Amniotic epithelial cell (primary cell): ENCODE measurements at places on chromosomes 1 and 21.

DNA sequence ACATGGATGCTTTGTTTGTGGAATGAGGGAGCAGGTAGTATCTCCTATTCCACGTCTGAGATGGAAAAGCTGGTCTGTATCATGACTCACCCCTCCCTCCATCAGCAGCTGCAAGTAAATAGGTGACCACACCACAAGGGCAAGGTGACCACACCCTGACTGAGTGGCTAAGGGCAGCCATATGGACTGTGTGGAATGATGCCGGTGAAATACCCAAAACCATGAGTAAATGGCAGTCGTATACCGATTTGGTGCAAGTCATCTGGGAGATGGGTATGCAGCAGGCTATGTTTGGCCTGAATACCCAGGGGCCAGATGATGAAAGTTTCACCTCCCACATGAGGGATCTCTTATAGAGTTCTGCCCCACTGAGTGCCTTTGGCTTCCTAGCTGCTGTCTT lies 15.8 kb upstream of the UBE2U start:
- DNase-seq: no peak

- DNase-seq: no peak
Measured at GRCh38 chr1:85229574-85230097, 28.8 kb upstream of the SYDE2 start.

DNA sequence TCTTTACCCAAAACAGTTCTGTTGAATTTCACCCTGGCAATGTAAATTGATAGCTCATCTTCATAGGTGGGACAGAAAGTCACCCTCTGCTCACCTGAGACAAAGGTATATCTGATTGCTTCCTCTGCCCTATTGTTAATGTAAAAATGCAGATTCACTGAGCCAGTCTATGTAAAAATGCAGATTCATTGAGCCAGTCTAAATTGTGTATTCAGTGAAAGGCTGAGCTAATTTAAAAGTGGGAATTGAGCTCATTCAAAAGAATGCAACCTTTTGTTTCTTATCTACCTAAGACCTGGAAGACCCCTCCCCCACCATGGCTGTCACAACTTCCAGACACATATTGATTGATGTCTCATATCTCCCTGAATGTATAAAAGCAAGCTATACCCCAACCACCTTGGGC lies 4.8 kb upstream of the MYSM1 start:
- DNase-seq: no peak

DNA sequence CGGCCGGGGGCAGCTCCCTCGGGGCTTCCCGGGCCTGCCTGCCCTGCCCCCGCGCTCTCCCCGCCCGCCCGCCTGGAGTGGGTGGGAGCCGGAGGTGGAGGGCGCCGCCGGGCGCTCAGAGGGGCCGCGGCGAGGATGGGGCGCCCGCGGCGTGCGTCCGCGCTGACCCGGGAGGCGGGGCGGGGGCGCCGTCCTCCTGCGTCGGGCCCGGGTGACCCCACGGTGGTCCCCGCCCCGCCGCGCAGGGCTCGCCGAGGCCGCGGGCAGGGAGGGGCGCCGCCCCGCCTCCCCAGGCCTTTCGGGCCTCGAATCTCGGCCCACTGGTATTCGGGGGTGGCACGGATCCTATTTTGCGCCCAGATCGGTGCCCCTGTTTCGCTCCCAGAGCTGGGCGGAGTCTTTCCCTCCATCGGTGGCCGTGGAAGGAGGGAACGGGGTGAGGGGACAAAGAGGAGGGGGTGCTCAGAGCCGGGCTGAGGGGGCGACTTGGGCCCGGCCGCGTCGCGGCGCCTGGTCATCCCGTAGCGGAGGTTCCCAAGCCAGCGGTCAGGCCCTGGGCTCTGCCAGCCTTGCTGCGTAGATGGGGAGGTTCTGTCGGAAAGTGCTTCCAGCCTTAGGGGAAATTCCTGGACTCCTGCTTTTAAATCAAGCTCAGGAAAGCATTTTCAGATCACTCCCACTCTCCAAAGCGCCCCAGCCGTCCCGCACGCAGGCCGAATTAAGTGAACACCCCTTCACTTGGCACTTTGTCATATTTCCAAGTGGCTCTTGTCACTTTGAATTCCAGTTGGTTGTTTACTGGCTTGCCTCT lies 545 bp downstream of the PATJ start:
- peak; percentile 25 for DNase-seq

- DNase-seq: no peak
Measured at GRCh38 chr1:111955755-111956154, 33.7 kb downstream of the KCND3 start.

- no peak for DNase-seq
Measured at GRCh38 chr1:111967886-111968285, 21.6 kb downstream of the KCND3 start.

GRCh38 chr21:25298512-25299491 lies 308.5 kb downstream of the MRPL39 start:
- peak; percentile 26 for DNase-seq

- DNase-seq: peak; percentile 56
Measured at GRCh38 chr21:38333301-38334272, 76.8 kb downstream of the KCNJ15 start.

- no peak for DNase-seq
Measured at GRCh38 chr1:30472009-30472408, 251.4 kb downstream of the MATN1 start.

- DNase-seq: no peak
Measured at GRCh38 chr1:43783096-43783670, 75.8 kb downstream of the ST3GAL3 start.

GRCh38 chr1:198747127-198747526 lies 108.3 kb downstream of the PTPRC start:
- DNase-seq: no peak

DNA sequence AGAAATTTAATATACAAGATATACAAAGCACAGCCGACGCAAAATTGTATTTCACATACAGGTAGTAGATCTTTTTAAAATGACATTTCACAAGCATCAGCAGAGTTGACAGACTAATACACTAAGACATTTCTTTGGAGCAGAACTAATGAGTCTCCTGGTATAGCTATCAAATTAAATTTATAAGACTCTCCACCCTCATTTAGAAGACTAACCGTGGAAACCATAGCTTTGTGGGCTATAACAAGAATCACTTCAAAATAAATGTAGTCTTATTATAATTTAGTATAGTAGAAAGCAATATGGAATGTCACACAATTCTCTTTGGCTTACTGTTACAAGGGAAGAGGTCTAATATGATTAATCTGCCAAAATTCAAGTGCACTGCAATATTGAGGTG lies 204.9 kb downstream of the VAV3 start:
- no peak for DNase-seq

GRCh38 chr21:16873176-16873575 lies 639.7 kb upstream of the CXADR start:
- DNase-seq: no peak

- DNase-seq: no peak
Measured at GRCh38 chr1:2179283-2180013, 15.1 kb downstream of the FAAP20 start.

DNA sequence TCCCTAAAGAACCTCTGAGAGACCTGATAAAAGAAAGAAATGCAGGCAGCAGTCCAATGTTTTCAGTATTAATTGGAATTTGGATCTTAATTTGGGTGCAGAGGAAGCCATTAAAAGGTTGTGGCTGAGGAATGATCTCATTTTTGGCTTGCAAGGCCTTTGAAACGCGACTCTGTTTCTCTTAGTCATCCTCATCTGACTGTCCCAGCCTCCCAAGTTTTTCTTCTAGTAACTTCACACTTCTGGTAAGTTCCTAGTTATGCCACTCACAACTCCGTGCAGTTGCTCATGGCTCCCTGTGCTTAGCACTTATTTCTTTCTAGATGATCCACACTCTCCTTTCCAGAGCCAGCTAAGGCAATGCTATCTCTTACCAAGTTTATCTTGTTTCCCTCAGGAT lies 147.4 kb upstream of the USP24 start:
- DNase-seq: peak; percentile 51

DNA sequence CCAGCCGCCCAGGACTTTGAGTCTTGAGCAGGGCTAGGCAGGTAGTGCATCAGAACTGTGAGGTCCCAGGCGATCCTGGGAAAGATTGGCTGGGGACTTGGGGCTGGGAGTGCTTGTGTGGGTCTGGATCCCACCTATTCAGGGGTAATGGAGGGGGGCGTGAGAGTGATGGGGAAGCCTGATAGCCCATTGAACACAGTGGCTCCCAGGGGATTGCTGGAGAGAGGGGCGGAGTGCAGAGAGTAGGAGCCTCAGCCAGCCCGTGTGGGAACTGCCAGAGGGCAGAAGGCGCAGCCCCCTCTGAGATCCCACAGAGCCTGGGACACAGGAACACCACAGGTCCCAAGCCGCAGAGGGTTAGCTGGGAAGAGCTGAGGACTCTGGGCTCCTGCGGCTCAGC lies 19.3 kb upstream of the PDZK1IP1 start:
- DNase-seq: no peak

GRCh38 chr1:156498432-156499193 lies 2.0 kb downstream of the MEF2D start:
- peak; percentile 52 for DNase-seq

DNA sequence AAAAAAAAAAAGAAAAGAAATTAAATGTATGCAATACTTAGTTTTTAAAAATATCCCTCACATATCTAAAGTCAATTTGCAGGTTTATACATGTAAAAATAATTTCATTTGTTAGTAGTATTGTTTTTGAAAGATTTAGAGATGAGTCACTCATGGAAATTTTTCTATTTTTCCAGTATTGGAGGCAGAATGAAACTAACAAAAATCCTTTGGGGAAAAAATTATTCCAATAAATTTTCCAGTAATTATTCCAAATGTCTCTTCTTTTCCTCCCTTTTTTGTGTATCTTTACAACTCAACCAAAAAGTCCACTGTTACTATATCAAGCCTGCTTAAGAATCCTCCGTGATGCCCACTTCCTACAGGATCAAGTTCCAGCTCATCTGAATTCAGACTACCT lies 29.9 kb downstream of the MPZL1 start:
- DNase-seq: no peak

GRCh38 chr1:3641816-3642215 lies 8.1 kb downstream of the WRAP73 start:
- no peak for DNase-seq

GRCh38 chr1:36784147-36784859 lies 250.0 kb downstream of the GRIK3 start:
- DNase-seq: no peak

DNA sequence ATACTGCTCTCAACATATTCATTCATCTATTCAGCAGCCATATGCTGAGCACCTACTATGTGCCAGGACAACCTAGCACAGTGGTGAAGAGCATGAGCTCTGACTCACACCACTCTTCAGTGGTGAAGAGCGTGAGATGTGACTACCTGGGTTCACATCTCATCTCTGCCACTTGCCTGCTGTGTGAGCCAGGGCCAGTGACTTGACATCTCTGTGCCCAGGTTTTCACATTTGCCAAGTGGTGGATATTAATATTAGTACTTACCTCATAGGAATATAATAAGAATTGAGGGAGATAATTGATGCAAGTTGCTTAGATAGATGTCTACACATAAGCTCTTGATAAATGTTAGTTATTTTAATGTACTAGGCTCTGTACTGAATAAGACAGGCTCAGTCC lies 488.9 kb downstream of the PTPRU start:
- no peak for DNase-seq

- no peak for DNase-seq
Measured at GRCh38 chr1:159067699-159068621, 8.6 kb downstream of the AIM2 start.

DNA sequence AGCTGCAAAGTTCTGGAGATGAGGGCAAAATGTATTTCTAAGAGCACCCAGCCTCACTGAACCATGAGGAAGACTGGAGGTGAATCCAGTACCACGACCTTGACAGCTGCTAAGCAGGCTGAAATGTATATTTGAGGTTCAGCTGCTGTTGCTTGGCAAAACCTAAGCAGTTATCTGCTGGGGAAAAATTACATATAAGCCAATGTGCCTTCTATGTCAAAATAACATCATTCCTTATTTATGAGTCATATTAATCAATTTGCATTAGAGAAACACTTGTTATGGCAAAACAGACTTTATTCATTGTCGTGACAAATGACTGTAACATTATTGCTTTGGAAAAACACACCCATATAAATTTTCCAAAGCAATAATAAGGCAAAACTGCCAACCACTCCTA lies 560.5 kb upstream of the NR5A2 start:
- no peak for DNase-seq

DNA sequence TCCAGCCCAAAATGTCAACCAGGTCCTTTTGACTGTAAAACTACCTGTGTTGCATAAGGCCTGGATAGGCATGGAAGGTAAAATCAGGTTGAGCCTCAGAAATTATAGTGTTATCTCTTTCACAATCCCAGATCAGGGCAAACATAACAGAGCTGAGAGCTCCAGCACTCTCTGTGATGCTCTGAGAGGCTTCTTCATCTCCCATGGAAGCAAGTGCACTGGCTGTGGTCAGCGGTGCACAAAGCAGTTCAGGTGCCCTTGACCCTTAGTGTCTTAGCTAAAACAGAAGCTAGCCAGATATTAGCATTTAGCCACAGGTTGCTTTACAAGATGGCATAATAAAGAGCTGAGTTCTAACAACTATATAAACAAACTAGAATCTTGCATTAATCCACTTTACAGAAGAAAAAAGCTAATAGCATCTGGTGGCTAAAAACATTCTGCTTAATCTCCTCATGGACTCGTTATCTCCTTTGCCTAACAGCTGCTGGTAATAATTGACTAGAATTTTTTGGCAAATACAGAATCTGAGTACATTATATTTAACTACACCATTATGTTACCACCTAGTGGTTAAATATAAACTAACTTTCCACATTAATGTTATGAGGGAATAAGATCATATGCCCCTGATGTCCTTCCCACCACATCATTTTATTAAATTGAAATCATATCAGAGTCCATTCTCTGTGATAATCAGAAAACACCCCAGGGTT lies 25.6 kb upstream of the POGK start:
- DNase-seq: no peak

- DNase-seq: no peak
Measured at GRCh38 chr1:189513091-189513490, 964.6 kb downstream of the BRINP3 start.

DNA sequence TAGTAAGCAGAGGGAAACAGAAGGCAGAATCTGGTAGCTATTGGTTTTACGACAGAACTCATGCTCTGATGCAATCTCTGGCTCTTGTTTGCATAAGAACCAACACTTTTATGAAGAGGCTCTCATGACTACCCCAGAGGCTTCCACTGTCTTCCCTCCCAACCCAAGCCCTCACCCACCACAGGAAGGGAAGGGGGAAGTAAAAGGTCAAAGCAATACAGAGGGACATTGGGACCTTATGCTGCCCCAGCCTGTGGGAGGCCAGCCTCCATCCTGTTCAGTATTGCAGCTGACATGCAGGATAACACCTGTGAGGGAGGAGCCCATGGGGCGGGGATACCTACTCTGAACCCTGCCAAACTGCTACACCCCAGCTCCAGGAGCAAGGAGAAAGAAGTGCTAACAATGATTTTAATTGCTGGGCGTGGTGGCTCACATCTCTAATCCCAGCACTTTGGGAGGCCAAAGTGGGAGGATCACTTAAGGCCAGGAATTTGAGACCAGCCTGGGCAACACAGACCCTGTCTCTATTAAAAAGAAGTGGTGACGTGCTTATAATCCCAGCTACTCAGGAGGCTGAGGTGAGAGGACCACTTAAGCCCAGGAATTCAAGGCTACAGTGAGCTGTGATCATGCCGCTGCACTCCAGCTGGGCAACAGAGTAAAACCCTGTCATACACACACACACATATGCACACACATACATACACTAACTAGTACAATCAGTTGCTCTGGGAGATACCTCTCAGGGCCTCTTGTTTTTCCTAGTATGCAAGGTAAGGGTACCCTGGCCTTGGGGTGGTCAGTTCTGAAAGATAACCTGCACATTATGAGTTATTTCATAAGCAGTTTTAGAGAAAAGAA lies 9.5 kb downstream of the MR1 start:
- DNase-seq: peak; percentile 52
